Stimulated activated CD8-positive, alpha-beta memory T cell treated with anti-CD3 and anti-CD28 coated beads, Interleukin-4, amount 100 ng/mL, for 4 hours (primary cell): ENCODE measurements at places on chromosomes 12 and 14.

DNA sequence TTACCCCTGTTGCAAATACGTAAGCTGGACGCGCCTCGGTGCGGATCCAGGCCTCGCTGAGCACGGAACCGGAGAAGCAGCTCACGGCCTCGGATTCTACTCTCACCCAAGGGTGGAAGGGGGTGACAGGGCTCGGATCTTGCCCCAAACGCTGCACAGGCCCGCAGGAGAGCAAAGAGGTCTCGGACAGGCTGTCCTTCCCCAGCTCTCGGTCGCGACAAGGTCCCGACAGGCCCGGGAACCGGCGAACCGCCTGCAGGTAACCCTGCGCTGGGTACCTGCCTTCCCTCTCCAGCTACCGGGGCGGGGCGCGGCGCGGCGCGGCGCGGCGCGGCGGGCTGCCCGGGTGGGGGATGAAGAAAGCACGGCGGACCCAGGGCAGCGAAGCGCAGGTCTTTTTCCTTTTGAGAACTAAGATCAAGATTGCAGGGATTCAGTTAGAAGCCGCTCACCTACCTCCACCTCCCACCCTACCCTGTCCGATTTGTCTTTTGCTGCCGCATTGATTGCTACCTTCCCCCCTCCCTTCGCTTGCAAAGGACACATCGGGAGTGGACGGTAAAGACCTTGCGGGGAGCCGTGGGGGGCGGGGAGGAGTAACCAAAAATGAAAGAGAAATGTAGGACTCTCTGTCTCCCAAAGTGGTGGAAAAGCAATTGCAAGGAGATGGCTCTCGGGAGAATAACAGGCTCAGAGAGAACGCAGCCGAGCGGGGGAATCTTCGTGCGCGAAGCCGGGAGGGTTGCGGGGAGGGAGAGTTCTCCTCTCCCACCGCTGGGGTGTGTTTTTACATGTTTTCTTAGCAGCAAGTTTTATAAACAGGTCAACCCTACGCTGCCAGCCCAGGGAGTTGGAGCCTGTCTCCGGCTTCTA lies 8.4 kb upstream of the TBX3 start:
- no peak for DNase-seq

- no peak for DNase-seq
Measured at GRCh38 chr12:121279507-121279915, 17.0 kb downstream of the CAMKK2 start.

DNA sequence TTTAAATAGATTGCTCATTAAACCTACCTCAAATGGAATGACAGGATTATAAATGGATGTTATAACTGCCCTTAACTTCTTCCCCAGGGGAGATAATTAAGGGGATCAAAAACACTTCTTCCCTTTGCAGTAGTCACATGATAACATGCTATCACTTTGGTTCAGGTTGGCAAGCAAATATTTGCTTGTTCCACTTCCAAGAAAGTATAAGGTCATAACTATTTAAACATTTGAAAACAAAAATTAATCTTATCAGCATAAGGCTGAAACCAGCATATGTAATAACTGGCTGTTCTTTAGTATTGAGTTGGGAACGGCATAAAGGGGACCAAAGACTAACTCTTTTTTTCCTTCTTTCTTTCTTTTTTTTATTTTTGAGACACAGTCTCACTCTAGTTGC lies 2.4 kb upstream of the LYZ start:
- DNase-seq, result no peak

GRCh38 chr12:67665679-67666078 lies 17.1 kb downstream of the DYRK2 start:
- DNase-seq, result no peak

DNA sequence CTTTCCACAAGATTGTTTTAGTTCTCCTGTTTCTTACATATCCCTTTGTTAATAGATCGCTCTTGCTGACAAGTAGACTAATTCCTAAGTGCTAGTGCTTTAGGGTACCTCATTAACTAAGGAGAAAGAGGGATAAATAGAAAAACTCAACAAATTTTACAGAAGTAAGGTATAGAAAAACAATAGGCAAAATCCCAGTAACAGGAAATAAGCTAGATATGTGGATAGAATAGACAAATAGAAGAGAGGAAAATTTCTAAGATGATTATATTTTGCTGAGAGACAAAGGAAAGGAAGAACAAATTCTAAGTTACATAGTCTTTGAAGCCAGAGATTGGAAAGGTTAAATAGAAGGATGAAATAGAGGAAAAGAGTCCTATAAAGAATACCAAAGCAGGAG lies 1.0 kb downstream of the CD69 start:
- DNase-seq, result no peak

DNA sequence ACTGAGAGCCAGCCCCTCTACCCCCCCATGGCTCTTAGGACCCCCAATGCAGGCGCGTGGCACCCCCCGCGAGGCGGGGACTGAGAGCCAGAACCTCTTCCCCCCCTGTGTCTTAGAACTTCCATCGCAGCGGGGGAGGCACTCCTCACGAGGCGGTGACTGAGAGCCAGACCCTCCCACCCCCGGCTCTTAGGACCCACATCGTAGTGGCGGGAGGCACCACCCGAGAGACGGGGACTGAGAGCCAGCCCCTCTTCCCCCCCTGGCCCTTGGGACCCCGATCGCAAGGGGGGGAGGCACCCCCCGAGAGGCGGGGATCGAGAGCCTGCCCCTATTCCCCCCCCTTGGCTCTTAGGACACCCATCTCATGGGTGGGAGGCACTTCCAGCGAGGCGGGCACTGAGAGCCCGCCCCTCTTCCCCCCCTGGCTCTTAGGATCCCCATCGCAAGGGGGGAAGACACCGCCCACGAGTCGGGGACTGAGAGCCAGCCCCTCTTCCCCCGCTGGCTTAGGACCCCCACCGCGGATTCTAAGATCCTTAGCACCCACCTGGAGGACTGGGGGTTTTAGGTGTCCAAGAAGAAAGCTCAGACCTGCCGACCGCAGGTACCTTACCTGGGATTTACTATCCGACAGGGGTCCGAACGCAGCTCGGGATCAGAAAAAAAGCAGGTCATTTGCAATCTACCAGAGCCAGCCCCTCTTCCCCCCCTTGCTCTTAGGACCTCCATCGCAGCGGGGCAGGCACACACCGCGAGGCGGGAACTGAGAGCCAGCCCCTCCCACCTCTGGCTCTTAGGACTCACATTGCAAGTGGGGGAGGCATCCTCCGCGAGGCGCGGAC lies 44.9 kb downstream of the DDX11 start:
- DNase-seq, result no peak

GRCh38 chr14:64303471-64303917 lies 9.3 kb upstream of the ESR2 start:
- no peak for DNase-seq

- DNase-seq, result no peak
Measured at GRCh38 chr14:60003991-60004390, 84.0 kb downstream of the LRRC9 start.

- DNase-seq, result peak; percentile 24
Measured at GRCh38 chr14:37595809-37596621, 586 bp downstream of the TTC6 start.

- DNase-seq, result no peak
Measured at GRCh38 chr14:96166461-96167223, 38.0 kb upstream of the BDKRB2 start.

DNA sequence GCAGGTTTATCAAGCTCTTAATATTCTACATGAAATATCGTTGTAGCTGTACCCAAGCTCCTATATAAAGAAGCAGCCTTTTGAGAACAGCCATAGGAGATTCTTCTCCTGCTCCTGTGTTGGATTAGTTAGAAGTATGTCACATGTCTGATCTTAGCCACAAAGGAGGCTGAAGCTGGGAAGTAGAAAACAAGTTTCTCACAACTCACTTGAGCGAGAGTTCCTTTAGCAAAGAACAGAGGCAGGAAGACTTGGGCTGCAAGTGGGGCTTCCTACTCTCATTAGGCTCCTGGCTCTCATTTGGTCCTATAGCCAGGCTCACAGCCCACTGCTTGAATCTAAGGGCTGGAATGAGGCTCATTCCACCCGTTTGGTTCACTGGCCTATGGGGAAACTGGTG lies 281.9 kb downstream of the BTG1 start:
- DNase-seq, result no peak

DNA sequence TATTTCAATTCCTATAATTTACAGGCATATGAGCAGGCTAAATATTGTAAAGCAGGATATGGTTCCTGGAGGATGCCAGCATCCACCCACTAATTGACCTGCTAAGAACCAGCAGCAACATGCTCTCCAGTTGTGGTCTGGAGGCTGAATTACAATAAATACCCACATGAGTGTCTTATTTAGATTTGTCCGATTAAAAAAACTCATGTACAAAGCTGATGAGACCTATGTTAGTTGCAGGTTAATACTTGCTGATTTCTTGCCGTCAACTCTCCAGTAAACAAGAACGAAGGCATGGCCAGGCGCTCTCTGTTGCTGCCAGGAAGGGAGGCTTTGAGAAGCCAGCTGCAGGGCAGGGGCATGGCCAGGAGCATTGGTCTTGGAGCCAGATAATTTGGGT lies 169.3 kb upstream of the PRICKLE1 start:
- DNase-seq, result no peak

DNA sequence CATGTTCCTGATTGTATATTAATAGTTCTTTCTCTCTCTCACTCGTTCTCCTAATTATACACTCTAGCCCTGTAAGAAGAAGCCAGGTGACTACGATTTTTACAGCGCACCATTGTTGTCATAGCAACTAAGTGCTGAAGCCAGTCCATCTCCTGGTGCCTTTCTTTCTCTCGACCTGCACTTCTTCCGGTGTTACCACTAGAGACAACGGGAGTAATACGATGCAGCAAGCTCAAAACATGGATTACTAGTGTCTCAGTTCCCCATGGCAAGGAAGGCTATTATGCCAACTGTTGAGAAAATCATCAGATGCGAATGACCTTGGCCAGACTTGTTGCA lies 40.8 kb upstream of the DCD start:
- DNase-seq, result no peak

GRCh38 chr14:93752980-93753561 lies 35.2 kb downstream of the PRIMA1 start:
- DNase-seq, result no peak
